ENCODE measurements at places on chromosomes 11 and 22. TPM values are rescaled to one million over a fixed set of nuclear protein-coding genes. Genes with fewer than 3 reads are reported as not detected.

The PDXP gene
- total RNA-seq = 50.2 TPM

The DEFB131B gene
- total RNA-seq = not detected

The TPBGL gene
- total RNA-seq = 0.47 TPM

The UBQLNL gene
- not detected for total RNA-seq

The PYGM gene
- 2.7 TPM for total RNA-seq

The ADM gene
- total RNA-seq = 0.43 TPM

The TUB gene
- total RNA-seq = 0.43 TPM

The MMP20 gene
- not detected for total RNA-seq

The SHISA8 gene
- 5.0 TPM for total RNA-seq

The CD82 gene
- total RNA-seq = 364 TPM

DNA sequence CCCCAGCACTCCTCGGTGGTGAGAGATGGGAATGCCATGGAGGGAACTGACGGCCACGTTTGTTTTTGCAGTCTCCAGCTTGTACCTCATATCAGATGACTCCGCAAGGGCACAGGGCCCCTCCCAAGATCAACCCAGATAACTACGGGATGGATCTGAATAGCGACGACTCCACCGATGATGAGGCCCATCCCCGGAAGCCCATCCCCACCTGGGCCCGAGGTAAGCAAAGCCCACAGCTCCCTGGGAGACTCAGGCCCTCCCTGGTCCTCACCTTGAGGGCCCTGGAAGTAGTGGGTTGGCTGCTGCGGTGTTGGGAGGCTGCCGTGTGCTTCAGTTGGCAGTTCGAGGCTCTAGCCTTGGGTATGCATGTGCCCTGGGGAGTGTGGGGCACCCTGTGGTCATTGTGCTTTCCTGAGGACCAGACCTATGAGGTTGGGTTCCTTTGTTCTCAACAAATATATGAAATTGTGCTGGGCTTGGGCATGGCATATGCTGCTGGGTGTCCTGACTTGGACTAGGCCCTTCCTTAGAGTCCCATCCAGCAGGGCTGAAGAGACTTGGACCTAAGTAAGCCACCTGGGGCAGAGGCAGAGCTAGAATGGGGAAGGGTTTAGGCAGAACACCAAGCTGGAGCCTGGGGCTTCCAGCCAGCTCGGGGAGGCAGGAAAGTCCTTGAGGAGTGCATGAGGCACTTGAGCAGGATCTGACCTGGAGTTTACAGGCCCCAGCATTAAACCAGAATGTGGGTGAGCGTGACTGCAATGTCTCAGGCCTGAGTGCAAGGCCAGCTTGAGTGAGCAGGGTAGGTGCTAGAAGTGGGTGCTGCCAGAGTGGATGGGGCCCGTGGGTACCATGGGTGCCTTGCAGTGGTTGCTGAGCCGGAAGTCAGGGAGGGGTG is 26.4 kb downstream of the INCENP start:
- no peak for DNase-seq

- no peak for DNase-seq
Observed at GRCh38 chr11:21007297-21007696, 337.9 kb downstream of the NELL1 start.

GRCh38 chr22:33598821-33599220 is 321.5 kb downstream of the LARGE1 start:
- no peak for DNase-seq

DNA sequence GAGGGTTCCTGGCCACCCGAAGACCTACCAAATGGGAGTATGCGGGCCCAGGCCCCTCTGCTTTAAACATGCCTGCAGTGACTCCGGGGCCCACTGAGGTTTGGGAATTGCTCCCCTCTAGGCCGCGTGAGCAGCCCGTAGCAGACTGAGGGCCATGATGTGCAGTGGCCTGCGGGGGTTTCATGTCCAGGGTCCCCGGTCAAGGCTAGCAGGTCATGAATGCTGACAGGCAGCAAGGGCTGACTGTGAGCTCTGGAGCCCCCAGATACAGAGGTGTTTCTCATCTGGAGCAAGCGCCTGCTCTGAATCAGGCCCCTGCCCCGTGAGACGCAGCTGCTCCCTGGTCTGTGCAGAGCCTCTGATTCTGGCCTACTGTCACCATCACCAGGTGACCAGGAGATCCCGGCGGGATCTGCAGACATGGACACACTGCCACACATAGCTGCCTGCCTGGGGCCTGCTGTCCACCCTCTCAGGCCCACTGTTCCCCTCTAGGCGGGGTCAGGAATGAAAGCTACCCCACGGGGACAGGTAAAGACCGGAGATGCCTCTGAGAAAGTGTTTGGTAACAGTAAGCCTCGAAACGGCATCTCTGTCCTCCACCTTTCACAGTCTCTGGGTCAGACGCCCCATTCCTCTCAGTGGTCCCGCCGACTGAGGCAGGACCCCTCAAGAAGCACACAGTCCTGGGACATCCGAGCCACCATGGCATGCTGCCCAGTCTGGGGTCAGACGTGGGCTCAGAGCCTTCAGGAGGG is 73.3 kb downstream of the PARVB start:
- DNase-seq = no peak

DNA sequence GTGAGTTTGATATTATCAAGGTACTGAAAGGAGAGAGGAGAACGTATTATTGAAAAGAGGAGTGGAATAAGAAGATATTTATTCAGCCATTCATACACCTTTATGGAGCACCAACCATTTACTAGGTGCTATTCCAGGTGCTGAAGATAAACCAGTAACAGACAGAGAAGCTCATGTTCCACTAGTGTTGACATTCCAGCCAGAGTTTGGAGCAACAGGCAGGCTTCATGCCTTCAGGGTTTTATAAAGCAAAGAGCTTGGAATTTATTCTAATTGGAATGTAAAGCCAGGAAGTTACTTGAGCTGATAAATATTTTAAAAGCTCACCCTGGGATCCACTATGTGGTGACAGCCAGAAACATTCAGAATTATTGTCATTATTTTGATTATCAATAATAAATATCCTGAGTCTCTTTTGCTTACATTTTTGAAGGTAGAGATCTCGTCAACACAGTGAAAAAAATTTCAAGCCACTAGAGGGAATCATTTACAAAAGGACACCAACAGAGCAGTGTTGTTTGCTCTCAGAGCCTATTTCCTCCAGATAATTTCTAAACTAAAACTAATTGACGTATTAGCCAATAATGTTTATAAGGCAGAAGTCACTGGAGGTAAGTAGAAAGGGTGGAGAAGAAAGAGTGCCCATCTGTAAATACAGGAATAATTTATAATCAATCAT is 172.0 kb downstream of the KCNA4 start:
- DNase-seq = no peak

DNA sequence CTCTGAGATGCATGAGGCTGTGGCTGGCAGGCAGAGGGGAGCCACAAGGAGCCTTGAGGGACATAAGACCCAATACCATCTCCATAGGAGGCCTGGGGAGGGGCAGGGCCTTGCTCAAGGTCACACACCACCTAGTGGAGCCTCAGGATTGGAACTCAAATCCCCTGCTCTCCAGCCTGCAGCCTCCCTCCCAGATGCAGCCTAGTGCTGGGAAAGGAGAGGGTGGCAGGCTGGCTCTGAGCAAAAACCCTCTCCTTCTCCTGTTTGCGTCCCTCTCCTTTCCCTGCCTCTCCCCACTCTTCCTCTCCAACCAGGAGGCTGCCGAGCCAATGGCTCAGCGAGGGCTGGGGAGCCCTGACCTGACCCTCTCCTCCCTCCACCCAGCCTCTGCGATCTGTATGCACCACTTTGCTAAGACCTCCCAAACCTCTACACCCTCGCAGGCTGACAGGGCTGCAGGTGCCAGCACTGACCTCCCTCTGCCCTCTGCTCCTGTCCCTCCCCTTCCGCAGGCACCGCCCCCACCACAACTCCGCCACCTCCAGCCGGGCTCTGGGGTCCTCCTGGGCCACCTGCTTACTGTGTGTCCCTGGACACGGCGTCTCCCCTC is 14.7 kb downstream of the IGLL1 start:
- no peak for DNase-seq

GRCh38 chr22:38981992-38982927 is at the start of gene APOBEC3B:
TSS of gene APOBEC3B (plus strand) at chr22:38982347. CDS start at chr22:38982454, 107 bp downstream.
- peak; percentile 49 for DNase-seq

GRCh38 chr11:61362542-61362875 is 335 bp downstream of the TMEM138 start:
- DNase-seq = peak; percentile 14

DNA sequence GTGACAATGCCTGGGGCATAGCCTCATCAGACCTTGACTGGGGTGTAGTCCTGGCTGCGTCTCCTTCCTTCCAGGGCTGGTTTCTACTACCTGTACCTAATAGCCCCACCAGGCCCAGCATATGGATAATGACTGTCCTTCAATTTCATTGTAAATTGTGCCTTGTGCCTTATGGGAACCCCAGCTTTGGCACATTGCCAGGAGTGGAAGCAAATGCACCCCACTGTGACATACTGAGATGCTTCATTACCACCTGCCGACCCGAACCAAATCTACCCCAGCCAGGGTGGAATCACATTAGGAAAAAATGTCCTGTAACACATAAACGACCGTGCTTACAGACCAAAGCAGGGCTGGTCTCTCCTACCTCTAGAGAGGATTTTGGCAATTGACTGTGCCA is 7.3 kb downstream of the TOP3B start:
- no peak for DNase-seq

- no peak for DNase-seq
Observed at GRCh38 chr22:46055911-46056545, 79.1 kb upstream of the WNT7B start.

GRCh38 chr11:9538548-9538947 is 34.9 kb upstream of the WEE1 start:
- no peak for DNase-seq

GRCh38 chr11:34317036-34317360 is 40.8 kb downstream of the ABTB2 start:
- no peak for DNase-seq

DNA sequence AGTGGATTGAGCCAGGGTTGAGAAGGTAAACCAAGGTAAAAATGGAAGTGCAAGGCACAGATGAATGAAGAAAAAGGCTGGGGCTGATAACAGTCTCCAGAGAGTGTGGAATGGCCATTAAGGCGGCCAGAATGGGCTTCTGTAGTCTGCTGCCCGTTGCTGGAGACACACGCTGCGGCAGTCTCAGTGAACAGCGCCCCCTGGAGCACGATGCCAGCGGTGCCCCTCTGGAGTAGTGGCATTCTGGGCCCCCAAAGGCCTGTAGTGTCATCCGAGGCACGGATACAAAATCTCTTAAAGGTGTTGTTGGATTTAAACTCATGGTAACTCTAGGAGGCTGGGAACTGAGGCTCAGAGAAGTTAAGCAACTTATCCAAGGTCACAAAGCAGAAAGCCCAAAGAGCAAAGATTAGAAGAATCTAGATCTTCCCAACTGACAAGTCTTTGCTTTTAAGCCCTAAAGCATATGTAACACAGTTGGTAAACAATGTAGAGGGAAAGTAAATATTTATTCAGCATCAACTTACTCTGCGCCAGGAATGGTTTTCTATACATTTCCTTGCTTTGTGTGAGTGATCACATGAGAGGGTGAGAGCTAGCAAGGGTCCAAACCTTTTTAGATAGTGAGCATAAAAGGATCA is 18.2 kb downstream of the KCNJ1 start:
- peak; percentile 59 for DNase-seq

DNA sequence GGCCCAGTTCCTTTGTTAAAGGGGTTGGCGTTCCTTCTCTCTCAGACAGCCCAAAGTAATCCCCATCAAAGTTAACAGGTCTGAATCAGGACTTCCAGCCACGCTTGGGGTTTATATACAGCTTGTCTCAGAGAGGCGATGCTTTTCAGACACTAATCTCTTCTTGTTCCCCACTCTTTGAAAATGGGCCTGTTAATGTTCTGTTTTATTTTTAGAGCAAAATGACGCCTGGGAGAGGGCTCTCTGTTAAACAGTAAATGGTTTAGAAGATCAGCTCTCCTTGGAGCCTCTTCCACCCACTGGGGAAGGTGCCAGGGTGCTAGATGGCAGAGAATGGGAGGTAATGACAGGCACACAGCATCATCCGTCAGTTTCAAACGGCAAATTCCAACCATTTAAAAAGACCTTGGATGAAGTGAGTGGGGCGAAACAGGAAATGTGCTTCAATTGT is 235.9 kb upstream of the NARS2 start:
- DNase-seq = no peak

DNA sequence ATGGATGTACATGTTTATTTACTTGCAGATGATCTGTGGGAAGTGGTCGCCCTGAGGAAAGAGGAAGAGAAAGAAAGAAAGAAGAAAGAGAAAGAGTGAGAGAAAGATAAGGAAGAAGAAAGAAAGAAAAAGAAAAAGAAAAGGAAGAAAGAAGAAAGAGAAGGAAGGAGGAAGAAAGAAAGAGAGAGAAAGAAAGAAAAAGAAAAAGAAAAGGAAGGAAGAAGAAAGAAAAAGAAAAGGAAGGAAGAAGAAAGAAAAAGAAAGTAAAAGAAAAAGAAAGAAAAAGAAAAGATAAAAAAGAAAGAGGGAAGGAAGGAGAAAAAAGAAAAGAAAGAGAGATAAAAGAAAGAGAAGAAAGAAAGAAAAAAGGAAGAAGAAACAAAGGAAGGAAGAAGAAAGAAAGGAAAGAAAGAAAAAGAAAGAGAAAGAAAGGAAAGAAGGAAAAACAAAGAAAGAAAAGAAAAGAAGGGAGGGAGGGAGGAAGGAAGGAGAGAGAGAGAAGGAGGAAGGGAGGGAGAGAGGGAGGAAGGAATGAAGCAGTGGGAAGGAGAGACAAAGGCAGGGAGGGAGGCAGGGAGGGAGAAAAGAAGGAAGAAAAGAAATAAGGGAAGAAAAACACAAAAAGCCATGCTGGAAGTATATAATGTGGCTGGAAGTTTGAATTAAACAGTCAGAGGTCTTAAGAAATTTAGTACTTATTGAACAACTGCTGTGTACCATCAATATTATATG is 976.6 kb downstream of the FAM181B start:
- DNase-seq = no peak

GRCh38 chr11:15562230-15562629 is 447.5 kb downstream of the INSC start:
- DNase-seq = no peak

GRCh38 chr11:81135570-81135969 is 1598.1 kb downstream of the FAM181B start:
- DNase-seq = no peak

DNA sequence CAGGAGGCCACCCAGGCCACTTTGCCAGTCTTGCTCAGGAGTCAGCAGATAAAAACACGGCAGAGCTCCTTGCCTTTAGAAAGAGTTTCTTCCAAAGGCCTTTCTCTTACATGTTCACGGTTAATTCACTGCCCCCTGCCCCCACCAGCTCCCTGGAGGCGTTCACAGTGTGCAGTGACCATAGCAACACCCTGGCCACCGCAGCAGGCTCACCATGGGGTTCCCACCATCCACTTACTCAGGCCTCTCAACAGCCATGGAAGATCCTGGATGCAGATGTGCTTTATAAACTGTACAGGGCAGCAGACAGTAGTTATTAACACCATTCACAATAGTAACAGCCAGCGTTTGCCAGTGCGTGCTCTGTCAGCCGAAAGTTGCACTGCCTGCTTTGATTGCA is 10.6 kb upstream of the MYO7A start:
- no peak for DNase-seq

GRCh38 chr22:22818861-22819855 is 68.5 kb upstream of the IGLL5 start:
- DNase-seq = no peak

DNA sequence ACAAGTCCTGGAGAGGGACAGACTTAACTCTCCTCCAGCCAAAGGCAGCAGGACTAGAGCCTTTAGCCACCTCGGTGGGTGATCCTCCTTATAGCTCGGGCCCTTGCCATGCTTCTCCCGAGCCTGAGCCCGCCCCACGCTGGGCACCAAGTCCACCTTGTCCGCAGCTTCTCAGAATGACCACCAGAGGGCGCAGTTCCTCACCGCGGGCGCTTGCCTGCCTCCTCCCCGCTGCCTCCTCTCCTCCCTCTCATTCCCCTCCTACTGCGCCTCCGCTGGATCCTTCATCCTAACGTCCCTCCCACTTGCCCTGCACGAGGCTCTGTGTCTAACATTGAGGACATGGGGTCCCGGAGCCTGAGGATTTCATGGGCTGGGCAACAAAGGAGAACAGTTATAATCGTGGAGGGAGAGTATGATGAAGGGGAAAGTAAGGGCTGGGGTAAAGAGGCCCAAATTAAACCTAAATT is 11.3 kb upstream of the MOGAT2 start:
- peak; percentile 53 for DNase-seq
